Osteoblast (primary cell): ENCODE measurements at places on chromosomes 7 and 10. TPM values are rescaled to one million over a fixed set of nuclear protein-coding genes. Genes with fewer than 3 reads are reported as not detected.

DNA sequence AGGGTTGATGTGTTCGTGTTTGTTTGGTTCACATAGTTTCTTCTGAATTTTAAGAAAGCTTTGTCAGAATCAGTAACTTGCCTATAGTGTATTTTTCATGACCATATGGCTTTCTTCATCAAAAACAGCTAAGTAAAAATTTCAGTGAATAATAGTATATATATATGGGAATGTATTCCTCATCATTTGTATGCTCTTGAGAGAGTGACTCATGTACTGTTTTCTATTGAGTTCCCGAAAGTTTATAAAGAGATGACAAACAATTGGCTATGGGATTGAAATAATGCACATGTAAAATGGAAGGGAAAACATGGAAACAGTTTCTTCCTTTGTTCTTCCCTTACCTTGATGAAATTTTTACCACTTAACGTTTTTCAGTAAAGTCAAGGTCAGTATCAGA is 56.4 kb downstream of the KAT6B start:
- H3K4me1 ChIP-seq, result peaks cover 15% of the 10 kb centered on the region
- no peak overlapping the region for H3K4me3 ChIP-seq
- no peaks in the 10 kb centered on the region for H3K36me3 ChIP-seq
- H3K27me3 ChIP-seq, result no peaks in the 10 kb centered on the region
- no peak overlapping the region for H3K27ac ChIP-seq

- H3K4me1 ChIP-seq, result peaks cover 4% of the 10 kb centered on the region
- H3K36me3 ChIP-seq, result no peaks in the 10 kb centered on the region
- H3K27ac ChIP-seq, result no peak overlapping the region
- DNase-seq, result no peak
- H3K27me3 ChIP-seq, result no peaks in the 10 kb centered on the region
Observed at GRCh38 chr7:70104243-70104642, 506.0 kb downstream of the AUTS2 start.

Gene CHST12
- total RNA-seq, result 3.8 and 4.0 TPM in 2 replicates

Gene LRMDA
- total RNA-seq, result 17.1 and 18.5 TPM in 2 replicates

Gene UTF1
- total RNA-seq, result not detected in 2 replicates
